ENCODE measurements at places on chromosomes 16 and 17. TPM values are rescaled to one million over a fixed set of nuclear protein-coding genes. Genes with fewer than 3 reads are reported as not detected.

The HOXB5 gene
- not detected for total RNA-seq

GRCh38 chr16:11047057-11047456 lies 102.7 kb downstream of the CLEC16A start:
- no peak for DNase-seq

The CACNG3 gene
- total RNA-seq, result not detected

The SPATA32 gene
- total RNA-seq, result not detected

- no peak for DNase-seq
These were observed 389.1 kb upstream of the DYNLRB2 start for GRCh38 chr16:80151722-80152111.

The KRT39 gene
- total RNA-seq, result not detected

DNA sequence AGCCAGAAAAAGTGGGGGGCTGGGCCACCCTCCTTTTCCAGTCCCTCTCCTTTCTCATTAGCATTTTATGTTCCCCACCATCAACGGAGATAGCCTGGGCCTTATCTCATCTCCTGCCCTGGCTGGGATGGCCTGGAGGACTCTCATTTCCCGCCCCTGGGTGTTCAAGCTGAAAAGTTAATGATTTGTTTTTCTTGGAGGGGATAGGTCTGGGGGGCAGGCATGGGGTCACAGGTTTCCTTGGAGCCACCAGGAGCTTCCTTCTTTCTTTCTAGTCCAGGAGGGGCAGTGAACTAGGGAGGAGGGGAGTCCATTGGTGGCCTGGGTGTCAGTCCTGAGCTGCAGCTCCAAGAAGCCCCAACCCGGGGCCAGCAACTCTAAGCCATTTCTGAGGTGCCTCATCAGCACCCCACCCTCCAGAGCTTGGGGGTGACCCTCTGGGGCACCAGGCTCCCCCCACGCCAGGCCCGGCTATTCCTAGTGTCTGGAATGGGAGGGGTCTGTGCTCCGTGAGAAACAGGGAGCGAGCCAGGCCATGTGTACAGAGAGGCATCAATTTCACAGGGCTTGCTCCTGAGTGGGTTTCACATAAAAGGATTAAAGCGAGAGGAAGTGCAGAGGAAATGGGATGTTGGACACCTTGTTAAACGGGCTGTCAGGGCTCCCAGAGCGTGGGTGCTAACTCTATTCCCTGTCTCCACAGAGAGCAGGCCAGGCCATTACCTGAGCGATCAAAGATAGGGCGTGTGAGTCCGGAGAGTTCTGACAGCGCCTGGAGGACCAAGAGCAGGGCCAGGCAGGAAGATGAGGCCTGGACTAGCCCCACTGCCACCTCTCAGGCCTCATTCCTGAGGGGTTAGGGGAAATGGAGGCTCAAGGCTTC lies 90.6 kb upstream of the LHX1 start:
- no peak for DNase-seq

The TPSB2 gene
- total RNA-seq, result 10.0 TPM

- DNase-seq, result no peak
These were observed 86.5 kb downstream of the STH start for GRCh38 chr17:46085522-46085921.

- DNase-seq, result no peak
These were observed 22.2 kb upstream of the CDH15 start for GRCh38 chr16:89149386-89149785.

DNA sequence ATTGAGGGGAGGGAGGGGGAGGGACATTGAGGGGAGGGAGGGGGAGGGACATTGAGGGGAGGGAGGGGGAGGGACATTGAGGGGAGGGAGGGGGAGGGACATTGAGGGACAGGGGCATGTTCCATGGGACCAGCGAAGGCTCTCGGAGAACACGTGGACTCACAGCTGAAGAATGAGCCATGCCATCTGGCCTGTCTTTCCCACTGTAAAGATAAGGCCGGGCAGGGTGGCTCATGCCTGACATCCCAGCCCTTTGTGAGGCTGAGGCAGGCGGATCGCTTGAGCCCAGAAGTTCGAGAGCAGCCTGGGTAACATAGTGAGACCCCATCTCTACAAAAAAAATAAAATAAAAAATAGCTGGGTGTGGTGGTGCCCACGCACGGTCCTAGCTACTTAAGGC lies 32.5 kb downstream of the RPH3AL start:
- peak; percentile 11 for DNase-seq

DNA sequence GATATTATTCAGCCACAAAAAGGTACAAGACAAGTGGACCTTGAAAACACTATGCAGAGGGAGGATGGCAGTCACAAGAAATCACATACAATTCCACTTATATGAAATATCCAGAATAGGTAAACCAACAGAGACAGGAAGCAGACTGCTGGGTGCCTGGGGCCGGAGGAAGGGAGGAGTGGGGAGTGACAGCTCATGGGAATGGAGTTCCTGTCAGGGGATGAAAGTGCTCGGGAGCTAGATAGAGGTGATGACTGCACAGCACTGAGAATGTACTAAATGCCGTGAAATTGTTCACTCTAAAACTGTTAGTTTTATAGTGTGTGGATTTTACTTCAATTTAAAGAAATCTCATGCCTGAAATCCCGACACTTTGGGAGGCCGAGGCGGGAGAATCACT lies 74.2 kb upstream of the MED9 start:
- peak; percentile 17 for DNase-seq

The TMEM238L gene
- total RNA-seq, result not detected

GRCh38 chr16:88596483-88596882 lies 26.3 kb downstream of the ZC3H18 start:
- DNase-seq, result no peak

GRCh38 chr16:57611706-57612105 lies 16.7 kb upstream of the ADGRG1 start:
- no peak for DNase-seq

GRCh38 chr16:17395849-17396480 lies 74.8 kb downstream of the XYLT1 start:
- DNase-seq, result no peak

GRCh38 chr16:56974549-56975300 lies 13.0 kb downstream of the CETP start:
- DNase-seq, result no peak

DNA sequence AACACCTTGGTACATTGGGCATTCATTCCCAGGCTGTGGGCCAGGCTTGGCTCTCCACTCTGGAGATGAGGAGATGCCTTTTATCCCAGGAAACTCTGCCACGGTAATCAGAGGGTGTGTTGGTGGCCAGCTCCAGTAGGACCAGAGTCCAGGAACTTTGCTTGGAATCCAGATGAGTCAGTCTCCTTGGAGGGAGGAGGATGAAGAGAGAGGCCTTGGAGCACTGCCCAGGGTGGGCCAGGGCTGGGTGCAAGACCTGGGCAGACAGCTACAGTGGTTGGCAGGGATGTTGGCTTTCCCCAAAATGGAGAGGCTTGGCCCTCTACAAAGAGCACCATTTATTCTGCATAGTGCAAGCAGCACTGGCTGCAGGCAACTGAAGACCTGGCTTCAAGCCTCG lies 209.0 kb downstream of the RGS9 start:
- no peak for DNase-seq

All from Right ventricle myocardium inferior (tissue), 1 donor.